CD4-positive, alpha-beta memory T cell (primary cell): ENCODE measurements at places on chromosomes 6 and 20. TPM values are rescaled to one million over a fixed set of nuclear protein-coding genes. Genes with fewer than 3 reads are reported as not detected.

- no peak overlapping the region for H3K27ac ChIP-seq
- no peak overlapping the region for H3K4me3 ChIP-seq
- H3K27me3 ChIP-seq = no peaks in the 10 kb centered on the region
- no peak for DNase-seq
- no peaks in the 10 kb centered on the region for H3K4me1 ChIP-seq
Measured at GRCh38 chr6:79902046-79902445, 45.3 kb downstream of the ELOVL4 start.

GRCh38 chr6:20159781-20160540 is 52.3 kb downstream of the MBOAT1 start:
- no peak overlapping the region for H3K27ac ChIP-seq
- no peaks in the 10 kb centered on the region for H3K4me1 ChIP-seq
- H3K4me3 ChIP-seq = no peak overlapping the region
- no peak for DNase-seq

DNA sequence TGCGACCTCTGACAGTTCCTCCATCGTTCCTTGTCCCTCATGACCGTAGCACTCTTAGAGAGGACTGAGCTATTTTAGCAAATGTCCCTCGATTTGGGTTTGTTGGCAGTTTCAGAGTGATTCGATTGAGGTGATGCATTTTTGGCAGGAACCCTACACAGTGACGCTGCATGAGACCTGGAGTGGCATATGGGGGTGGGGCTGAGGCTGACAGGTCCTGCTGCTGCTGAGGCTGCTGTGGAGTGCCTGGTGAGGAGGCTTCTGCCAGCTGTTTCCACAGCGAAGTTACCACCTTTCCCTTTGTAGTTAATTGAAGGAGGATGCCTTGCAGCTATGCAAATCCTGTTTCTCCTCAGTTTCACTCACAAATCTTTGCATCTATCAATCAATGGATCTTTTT is 19.8 kb downstream of the PXDC1 start:
- H3K36me3 ChIP-seq = no peaks in the 10 kb centered on the region
- H3K27me3 ChIP-seq = no peaks in the 10 kb centered on the region
- no peak for DNase-seq
- H3K4me3 ChIP-seq = no peak overlapping the region

GRCh38 chr20:50636601-50637540 is 54.5 kb downstream of the RIPOR3 start:
- H3K36me3 ChIP-seq = no peaks in the 10 kb centered on the region
- H3K4me3 ChIP-seq = no peak overlapping the region
- H3K27me3 ChIP-seq = no peaks in the 10 kb centered on the region
- no peaks in the 10 kb centered on the region for H3K4me1 ChIP-seq
- DNase-seq = no peak

GRCh38 chr6:143647732-143648131 is 30.0 kb upstream of the PHACTR2 start:
- no peak overlapping the region for H3K4me3 ChIP-seq
- no peak overlapping the region for H3K27ac ChIP-seq
- H3K27me3 ChIP-seq = no peaks in the 10 kb centered on the region
- no peaks in the 10 kb centered on the region for H3K36me3 ChIP-seq

DNA sequence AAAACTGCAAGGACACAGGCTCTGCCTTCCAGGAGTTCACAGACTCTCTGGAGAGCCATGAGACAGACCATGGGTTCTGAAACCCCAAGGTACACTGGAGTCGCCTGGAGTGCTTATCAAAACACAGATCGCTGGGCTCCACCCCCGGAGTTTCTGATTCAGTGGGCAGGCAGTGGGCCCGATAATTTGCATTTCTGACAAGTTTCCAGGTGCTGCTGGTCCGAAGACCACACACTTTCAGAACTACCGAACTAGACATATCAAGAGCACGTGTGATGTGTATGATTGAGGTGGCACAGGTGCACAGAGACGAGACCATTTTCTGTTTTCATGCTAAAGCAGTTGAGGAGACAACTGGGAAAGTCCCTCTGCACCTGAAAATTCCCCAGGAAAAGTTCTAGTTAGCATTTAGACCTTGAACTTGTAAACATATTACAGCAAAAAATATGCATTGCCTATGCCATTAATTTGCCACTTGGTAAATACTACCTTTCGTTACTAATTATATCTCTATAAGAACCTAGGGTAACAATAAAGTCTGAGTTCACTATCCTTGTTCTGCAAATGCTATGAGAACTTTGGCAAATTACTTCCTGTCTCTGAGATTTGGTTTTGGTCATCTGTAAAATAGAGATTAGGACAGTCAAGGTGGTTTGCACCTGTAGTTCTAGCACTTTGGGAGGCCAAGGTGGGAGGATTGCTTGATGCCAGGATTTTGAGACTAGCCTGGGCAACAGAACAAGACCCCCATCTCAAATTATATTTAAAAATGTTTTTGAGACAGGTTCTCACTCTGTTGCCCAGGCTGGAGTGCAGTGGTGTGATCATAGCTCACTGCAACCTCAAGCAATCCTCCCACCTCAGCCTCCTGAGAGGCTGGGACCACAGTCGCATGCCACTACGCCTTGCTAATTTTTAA is 14.3 kb upstream of the PIM1 start:
- no peak for DNase-seq
- no peak overlapping the region for H3K4me3 ChIP-seq
- H3K27me3 ChIP-seq = no peaks in the 10 kb centered on the region
- no peaks in the 10 kb centered on the region for H3K36me3 ChIP-seq

Gene CFB
- not detected for polyA plus RNA-seq

Gene GSTA1
- polyA plus RNA-seq = not detected

Gene KCNB1
- not detected for polyA plus RNA-seq

Gene LAMA2
- 0.87 TPM for polyA plus RNA-seq

- no peak for DNase-seq
- no peaks in the 10 kb centered on the region for H3K27me3 ChIP-seq
- no peak overlapping the region for H3K27ac ChIP-seq
- no peaks in the 10 kb centered on the region for H3K4me1 ChIP-seq
- H3K4me3 ChIP-seq = no peak overlapping the region
- no peaks in the 10 kb centered on the region for H3K36me3 ChIP-seq
Measured at GRCh38 chr6:11754625-11755271, 23.9 kb downstream of the ADTRP start.

GRCh38 chr6:78526432-78526831 is 340.9 kb upstream of the IRAK1BP1 start:
- no peak overlapping the region for H3K27ac ChIP-seq
- H3K4me1 ChIP-seq = no peaks in the 10 kb centered on the region
- no peaks in the 10 kb centered on the region for H3K27me3 ChIP-seq
- DNase-seq = no peak
- no peak overlapping the region for H3K4me3 ChIP-seq
- H3K36me3 ChIP-seq = no peaks in the 10 kb centered on the region

Gene SIRPD
- polyA plus RNA-seq = 0.11 TPM

Gene NOTCH4
- polyA plus RNA-seq = 0.70 TPM

DNA sequence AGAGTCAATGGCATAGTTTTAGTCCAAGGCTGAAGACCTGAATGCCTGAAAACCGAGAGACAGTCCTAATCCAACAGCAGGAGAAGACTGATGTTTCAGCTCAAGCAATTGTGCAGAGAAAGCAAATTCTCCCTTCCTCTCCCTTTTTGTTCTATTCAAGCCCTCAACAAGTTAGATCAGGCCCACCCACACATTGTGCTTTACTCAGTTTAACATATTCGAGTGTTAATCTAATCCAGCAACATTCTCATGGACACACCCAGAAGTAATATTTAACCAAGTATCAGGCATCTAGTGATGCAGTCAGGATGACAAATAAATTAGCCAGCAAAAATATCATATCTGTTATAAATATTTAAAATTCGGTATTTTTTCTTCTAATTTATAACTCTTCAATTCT is 261.1 kb downstream of the HDGFL1 start:
- no peak overlapping the region for H3K27ac ChIP-seq
- H3K36me3 ChIP-seq = no peaks in the 10 kb centered on the region
- H3K4me1 ChIP-seq = no peaks in the 10 kb centered on the region
- H3K4me3 ChIP-seq = no peak overlapping the region
- H3K27me3 ChIP-seq = no peaks in the 10 kb centered on the region

GRCh38 chr20:44496976-44497375 is 21.3 kb downstream of the TTPAL start:
- H3K27ac ChIP-seq = no peak overlapping the region
- DNase-seq = no peak
- H3K4me1 ChIP-seq = no peaks in the 10 kb centered on the region
- no peak overlapping the region for H3K4me3 ChIP-seq
- H3K27me3 ChIP-seq = no peaks in the 10 kb centered on the region

- H3K4me3 ChIP-seq = no peak overlapping the region
- no peaks in the 10 kb centered on the region for H3K36me3 ChIP-seq
- no peaks in the 10 kb centered on the region for H3K4me1 ChIP-seq
- H3K27me3 ChIP-seq = no peaks in the 10 kb centered on the region
Measured at GRCh38 chr20:10790013-10790412, 116.2 kb upstream of the JAG1 start.
